Astrocyte of the spinal cord (primary cell): ENCODE measurements at places on chromosomes 3 and 15.

- peak; percentile 66 for DNase-seq
Measured at GRCh38 chr3:111895071-111895470, 36.0 kb downstream of the PHLDB2 start.

GRCh38 chr15:77839456-77839855 lies 206.7 kb upstream of the LINGO1 start:
- DNase-seq = no peak

- peak; percentile 47 for DNase-seq
Measured at GRCh38 chr3:17195192-17195611, 310.4 kb downstream of the PLCL2 start.

DNA sequence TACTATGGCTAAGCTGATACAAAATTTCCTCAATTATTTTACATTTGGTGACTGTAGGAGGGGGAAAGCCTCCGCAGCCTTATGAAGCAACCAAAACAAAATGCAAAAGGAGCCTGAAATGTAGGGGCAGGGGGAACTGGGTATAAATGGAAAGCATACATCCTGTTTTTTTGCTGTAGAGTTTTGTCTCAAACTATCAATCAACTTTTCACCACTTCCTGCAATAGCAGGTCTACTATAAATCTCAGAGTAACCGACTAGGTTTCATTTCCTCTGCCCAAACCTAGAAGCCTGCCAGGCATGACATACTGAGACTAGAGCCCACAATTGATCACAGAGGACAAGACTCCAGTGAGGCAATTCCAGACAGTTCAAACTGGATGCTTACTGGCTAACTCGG lies 91.3 kb downstream of the SHQ1 start:
- DNase-seq = no peak

DNA sequence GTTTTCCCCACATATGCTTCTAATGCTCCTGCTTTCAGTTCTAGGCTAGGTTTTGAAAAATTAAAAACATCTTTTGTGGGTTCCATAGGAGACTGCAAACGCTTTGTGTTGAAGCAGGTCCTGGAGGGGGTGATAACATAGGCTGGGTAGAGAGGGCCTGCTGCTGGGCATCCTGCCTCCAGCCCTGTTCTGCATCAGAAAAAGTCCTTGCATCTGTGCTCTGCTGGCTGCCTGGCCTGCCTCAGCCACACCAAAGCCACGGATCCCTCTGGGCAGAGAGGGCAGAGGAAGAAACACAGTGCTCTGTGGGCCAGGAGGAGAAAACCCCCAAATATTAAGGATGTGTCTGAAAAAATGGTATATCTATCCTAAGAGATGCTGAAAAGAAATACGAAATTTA lies 3.9 kb upstream of the ARPP21 start:
- no peak for DNase-seq

GRCh38 chr15:41648097-41648496 lies 12.1 kb upstream of the MGA start:
- no peak for DNase-seq

DNA sequence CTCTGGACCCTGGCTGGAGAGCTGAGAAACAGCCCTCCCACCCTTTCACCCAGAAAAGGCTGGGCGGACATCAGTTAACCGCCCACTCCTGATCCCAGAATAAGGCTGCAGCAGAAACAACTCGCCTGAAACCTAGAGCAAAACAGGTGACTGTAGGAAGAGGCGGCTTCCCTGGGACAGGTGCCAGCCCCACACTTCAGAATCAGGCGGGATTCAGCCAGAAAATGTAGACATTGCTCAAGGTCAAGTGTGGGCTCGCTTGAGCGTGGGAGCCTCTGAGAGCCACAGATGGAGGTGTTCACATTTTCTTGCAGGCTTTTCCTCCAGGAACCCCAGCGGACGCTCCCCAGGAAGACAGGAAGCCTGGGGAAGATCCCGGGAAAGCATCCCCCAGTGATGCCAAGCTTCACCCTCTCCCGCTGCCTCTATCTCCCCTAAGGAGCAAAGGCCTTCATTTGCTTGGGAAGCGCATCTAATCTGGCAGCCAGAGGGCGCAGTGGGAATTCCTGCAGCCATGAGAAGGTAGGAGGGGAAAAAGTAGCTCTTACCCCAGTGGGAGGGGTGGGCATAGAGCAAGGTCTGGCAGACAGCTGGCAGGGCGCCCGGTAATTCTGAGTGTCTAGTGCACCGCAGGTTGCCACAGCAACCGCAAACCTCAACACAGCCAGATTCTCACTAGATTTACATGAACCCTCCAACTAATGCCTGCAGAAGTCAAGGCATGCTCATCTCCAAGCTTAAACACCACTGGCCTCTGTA lies 77.7 kb downstream of the OCA2 start:
- DNase-seq = peak; percentile 96

DNA sequence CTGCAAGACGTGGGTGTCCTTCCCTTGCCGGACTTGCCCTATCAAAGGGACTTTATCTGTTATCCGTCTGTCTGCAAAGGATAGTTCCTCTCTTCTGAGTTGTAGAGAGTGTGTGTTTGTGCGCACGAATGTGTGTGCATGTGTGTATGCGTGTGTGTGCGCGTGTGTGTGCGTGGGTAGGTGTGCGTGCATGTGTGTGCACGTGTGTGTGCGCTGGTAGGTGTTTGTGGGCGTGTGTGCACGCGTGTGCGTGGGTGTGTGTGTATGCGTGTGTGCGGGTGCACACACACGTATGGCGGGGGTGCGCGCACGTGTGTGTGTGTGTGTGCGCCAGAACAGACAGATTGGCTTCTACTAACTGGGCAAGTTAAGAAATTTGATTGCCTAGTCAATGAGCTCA lies 4.1 kb upstream of the BMF start:
- no peak for DNase-seq

- peak; percentile 37 for DNase-seq
Measured at GRCh38 chr15:38267421-38268022, 14.9 kb downstream of the SPRED1 start.

GRCh38 chr15:94075349-94075748 lies 156.0 kb upstream of the MCTP2 start:
- DNase-seq = peak; percentile 33

- DNase-seq = peak; percentile 46
Measured at GRCh38 chr15:68210821-68211655, 5.9 kb upstream of the CALML4 start.

GRCh38 chr3:187299611-187300010 lies 8.1 kb upstream of the MASP1 start:
- DNase-seq = no peak

GRCh38 chr15:65083262-65083701 lies 6.7 kb downstream of the KBTBD13 start:
- peak; percentile 32 for DNase-seq

- peak; percentile 51 for DNase-seq
Measured at GRCh38 chr3:68893600-68894239, 38.6 kb downstream of the TAFA4 start.

DNA sequence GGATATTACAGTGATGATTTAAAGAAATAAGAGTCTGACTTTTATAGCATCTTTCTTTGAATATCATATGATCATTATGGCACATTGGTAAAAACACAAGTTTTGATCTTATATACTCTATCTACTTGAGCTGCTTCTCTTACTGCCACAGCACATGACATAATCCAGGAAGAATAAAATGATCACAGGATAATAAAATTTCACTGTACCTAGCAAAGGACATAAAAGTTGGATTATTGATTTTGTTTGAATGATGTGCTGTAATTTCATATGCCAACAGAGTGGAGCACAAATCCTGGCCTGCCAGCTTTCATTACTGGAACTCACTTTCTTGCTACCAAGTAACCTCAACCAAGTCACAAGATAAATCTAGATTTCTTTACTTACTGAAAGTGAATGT lies 162.1 kb upstream of the NANOGP8 start:
- DNase-seq = no peak

DNA sequence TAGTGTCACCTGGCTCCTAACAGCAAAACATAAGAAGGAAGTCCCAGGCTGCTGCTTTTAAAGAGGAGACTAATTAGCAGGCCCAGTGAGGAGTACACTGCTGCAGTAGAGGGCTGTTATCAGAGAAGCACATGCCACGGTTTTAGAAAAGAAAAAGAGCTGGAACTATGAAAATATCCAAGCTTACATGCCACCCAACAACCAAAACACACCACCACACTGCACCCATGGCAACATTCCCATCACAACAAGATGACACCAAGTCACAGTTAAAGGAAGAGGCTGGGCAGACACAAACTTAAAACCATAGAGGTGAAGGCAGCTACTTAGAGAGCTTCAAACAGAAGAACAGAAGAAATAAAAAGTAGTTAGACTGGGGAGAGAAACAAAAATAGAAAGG lies 37.0 kb downstream of the NPTN start:
- peak; percentile 5 for DNase-seq

DNA sequence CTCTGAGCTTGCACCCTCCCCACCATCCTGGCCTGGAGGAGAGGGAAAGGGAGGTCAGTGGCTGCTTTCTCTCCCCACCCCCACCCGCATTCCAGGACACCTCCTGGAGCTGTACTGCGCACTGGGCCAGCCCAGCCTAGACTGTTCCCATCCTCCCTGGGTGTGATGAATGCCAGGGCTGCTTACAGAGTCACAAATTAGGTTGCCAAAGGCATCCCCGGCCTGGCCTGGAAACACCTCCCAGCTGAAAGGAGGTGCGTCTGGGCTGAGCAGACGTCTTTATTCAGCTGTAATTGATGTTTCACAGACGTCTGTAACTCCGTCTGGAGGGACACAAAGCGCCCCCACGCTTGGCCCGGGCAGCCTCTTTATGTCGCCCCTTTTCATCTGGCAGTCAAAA lies 47.6 kb downstream of the RHCG start:
- no peak for DNase-seq

GRCh38 chr3:123104550-123104949 lies 37.7 kb downstream of the PDIA5 start:
- peak; percentile 57 for DNase-seq

DNA sequence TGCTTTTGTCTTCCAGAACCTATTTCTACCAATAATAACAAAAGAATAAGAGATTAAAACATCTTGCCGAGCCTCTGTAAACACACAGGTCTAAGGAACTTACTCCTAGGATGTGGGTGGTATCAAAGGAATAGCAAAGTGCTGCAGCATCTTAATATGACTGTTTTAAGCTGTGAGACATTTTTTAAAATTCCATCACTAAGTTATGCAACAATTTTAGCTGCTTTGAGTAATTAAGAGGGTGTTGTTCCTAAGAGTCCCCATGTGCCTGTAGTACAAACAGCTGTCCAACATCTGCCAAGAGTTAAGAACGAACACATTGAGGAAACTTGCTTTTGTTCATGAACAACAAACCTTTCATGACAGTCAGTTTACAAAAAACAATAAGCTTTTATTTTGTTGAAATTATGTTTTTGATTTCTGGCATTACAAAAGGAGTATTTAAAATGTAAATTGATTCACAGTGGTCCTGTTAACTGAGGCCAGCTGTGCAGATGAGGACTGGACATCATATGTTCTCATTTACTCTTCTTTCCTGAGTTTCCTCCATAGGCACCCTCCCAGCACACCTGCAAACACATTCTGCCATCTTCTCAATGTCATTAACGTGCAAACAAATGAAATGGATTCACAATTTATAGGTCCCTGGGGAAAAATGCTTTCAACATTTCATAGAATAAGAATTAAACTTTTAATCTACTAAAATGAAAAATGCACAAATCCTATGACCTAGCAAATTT lies 337.3 kb upstream of the ARHGEF26 start:
- no peak for DNase-seq
